Activated CD4-positive, alpha-beta T cell treated with anti-CD3 and anti-CD28 coated beads for 4 hours (primary cell): ENCODE measurements at places on chromosomes 7 and 10.

GRCh38 chr7:44318332-44318731 lies 7.1 kb downstream of the CAMK2B start:
- no peak for DNase-seq

DNA sequence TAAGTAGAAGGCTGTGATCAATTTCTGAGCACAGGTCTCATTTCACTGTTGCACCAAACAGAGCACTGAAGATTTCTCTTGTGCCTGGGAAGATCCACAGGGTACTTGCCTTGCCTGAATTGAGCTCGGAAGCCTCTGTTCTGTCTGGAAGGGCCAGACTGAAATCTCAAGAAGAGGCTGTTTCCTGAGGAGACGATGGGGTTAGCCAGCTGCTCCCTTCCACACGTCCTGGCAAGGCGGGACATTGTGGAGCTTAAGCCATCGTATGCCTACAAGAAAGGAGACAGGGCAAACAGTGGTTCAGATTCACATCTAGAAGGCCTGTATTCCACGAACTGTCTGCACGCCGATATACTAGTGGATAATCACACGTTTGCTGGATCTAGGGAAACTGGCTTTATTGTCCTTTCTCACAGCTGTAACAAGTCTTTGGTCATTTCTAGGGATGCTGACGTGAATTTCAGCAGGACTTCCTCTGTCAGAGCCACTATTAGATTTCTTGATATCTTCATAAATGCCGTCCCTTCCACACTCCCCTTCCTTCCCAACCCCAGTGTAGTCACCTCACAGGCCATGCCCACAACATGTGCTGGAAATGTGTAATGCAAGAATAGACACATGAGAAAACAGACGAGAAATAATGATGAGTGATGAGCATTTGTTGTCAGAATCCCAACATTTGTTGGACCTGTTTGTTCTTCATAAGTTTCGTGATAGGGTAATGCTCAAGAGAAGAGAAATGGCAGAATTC lies 137.2 kb upstream of the RSU1 start:
- DNase-seq: no peak

DNA sequence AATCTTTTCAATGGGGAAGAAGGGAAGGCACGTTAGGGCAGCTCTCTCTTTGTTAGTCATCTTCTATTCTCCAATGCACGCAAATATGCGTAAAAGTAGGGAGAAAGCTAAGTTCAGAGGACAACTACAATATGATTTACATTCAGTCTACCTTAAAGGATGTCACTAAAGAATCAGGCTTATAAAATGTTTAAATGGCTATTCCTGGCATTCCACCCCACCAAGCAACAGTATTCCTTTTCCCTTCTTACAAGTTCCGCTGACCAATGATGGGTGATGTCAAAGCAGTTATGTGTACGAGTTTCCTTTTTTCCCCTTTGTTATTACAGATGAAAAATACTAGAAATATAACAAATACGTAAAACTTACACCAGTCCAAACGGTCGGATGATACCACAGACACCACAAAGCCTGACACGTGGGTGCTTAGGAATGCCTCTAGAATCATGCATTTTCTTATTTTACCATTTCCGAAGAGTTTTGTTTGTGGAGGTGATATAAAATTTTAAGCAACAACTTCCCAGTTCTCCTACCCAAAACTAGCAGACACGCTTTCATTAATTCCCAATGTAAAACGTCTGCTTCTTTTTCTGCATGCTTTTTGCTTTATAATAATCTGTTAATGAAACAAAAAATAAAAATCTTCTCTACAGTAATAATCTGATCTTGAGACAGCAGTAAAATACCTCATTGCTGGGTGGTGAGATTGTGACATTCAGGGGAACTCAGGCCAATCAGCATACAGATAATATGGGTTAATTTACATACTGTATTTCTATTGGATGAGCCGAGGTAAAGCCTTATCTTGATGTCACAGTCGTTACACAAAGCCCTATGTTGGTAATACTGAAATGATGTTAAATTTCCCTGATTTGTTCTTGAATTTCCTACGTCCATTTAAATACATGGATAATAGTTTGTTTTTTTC lies 708 bp upstream of the GPR85 start:
- DNase-seq: no peak

DNA sequence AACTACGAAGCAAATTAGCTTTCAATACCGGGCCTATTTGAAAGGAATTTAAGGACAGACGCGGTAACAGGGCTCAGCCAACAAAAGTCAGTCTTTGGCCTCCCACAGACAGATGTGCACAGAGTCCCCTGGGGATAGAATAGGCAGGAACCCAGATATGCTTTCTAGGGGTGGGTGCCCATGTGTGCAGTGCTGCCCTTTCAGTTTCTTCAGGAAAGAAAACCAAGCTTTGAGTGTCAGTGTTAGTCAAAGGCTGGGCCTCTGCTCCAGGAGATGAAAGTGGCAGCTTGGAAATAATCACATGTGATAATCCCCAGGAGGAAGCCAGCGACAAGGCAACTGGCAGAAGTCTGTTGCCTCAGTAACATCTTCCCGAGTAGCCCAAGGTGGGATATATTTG lies 43.8 kb upstream of the CSTF2T start:
- DNase-seq: no peak

DNA sequence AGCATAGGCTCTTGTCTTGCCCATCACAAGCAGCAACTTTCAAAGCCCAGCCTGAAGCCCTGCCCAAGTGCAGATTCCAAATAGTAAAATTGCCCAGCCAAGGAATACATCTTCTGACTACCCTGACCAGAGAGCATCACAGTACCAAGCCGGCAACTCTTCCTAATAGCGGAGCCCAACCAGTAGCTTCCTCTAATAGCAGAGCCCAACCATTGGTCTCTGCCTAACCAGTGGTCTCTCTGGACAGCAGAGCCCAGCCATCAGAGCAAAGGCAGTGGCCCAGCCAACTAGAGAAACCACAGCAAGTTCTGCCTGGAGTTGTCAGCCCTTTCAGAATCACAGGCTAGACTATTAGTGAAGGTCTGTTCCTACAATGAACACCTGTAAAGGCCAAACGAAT lies 285.6 kb downstream of the HGF start:
- DNase-seq: no peak

- peak; percentile 72 for DNase-seq
These were observed 32.2 kb downstream of the FOXL3 start for GRCh38 chr7:322111-322671.

DNA sequence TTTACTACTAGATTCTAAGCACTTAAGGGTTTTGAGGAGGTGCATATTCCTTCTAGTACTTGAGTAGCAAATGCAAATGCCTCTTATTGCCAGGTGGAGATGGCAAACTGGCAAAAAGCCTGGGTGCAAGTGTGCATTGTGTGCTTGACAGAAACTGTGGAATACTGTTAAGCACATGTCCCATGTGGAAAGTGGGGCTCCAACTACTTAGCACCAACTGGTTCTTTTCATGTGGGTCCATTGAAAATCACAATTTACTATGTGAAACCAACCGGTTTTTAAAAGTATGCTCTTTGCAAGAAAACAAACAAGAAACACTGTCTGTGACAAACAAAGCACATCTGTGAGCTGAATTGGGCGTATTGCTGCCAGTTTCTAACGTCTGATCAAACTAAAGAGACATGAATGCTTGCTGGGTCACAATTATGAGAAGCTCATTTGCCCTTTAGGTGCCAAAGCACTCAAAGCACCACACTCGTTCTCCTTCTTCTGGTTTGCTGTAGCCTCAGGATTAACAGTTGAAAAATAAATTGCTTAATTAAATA lies 197.4 kb downstream of the SEMA3E start:
- DNase-seq: no peak

GRCh38 chr10:114922003-114922402 lies 16.0 kb upstream of the TRUB1 start:
- DNase-seq: no peak

DNA sequence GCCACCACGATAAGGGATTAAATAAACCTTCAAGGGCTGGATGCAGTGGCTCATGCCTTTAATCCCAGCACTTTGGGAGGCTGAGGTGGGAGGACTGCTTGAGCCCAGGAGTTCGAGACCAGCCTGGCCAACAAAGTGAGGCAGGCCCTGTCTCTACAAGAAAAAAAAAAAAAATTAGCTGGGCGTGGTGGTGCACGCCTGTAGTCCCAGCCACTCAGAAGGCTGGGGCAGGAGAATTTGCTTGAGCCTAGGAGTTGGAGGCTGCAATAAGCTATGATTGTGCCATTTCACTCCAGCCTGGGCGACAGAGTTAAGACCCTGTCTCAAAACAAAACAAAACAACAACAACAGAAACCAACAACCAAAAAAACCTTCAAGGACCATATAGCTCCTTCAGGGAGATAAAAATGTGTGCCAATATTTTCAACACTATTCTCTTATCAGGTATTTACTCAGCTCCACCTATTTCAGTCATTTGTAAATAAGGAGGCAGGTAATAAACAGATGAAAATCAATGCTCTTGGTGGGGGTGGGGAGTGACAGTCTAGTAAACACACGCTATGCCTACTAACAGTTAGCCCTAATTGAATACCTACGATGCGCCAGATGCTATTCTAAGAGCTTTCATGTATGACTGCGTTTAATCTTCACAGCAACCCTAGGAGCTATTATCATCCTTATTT lies 13.2 kb downstream of the BAIAP2L1 start:
- DNase-seq: no peak

DNA sequence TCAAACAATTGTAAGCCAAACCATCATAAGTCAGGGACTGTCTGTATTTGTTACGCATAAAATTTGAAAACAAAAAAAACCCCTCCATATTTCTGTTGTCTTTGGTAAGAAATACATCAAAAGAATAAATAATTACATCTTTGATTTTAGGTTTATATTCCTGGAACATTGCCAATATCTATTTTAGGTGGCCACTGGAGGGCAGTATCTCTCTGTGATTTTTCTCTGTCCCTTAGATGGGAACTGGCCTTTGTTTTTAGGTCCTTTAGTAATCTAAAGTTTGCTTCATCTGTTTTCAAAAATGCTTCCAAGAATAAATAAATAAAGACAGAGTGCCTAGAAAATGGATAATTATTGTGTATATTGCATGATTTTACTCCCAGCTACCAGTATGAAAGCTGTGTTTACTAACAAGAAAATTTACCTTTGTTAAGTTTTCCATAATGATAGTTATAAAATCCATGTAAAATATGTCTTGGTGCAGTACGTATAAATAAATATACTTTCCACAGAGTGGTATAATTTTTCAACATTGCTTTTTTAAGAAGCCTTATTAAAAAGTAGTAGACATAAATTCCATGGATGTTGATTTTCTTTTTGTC lies 64.2 kb downstream of the PHYHIPL start:
- no peak for DNase-seq

DNA sequence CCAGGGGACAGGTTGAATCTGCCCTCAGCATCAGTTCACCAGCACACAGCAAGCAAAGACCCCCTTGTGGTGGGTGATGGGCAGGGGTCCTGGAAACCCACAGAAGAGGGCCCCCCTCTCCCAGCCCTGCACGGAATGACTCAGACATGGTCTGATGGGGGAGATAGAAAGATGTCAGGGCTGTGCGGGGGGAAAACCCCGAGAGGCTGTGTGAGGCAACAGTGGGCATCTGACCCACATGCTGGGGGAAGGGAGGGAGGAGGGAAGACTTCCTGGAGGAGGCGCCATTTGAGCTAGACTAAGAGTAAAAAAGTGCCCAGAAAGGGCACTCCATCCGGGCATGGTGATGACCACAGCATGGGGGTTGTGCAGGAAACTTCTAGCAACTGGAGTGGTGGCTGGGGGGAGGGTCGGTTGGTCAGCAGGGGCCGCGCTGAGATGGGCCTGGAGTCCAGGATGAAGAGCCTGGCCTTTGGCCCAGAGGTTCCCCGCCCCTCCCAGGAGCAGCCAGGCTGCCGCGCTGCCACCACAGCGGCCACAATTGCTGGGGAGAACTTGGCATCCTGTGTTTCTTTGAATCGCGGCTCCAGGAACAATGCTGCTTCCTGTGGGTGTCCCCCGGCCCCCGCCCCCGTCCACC lies 2.5 kb downstream of the LFNG start:
- DNase-seq: peak; percentile 74

GRCh38 chr7:90187507-90188050 lies 24.0 kb upstream of the STEAP2 start:
- no peak for DNase-seq

GRCh38 chr10:97327348-97328294 lies 6.9 kb downstream of the FRAT2 start:
- DNase-seq: no peak

GRCh38 chr10:29740981-29741545 lies 106.3 kb upstream of the SVIL start:
- DNase-seq: no peak

DNA sequence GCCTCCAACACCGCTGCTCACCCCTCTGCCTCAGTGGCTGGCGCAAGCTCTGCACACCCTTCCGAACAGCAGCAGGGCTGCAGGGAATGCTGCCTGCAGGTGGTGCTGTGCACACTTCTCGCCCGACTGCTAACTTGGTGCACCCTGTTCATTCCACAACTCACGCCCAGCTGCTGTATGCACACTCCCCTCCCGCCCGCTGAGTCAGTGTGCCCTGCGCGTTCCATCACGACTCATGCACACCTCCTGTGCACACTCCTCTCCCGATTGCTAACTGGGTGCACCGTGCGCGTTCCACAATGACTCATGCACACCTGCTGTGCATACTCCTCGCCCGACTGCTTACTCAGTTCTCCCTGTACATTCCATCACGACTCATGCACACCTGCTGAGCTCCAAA lies 21.5 kb downstream of the ADARB2 start:
- peak; percentile 31 for DNase-seq

DNA sequence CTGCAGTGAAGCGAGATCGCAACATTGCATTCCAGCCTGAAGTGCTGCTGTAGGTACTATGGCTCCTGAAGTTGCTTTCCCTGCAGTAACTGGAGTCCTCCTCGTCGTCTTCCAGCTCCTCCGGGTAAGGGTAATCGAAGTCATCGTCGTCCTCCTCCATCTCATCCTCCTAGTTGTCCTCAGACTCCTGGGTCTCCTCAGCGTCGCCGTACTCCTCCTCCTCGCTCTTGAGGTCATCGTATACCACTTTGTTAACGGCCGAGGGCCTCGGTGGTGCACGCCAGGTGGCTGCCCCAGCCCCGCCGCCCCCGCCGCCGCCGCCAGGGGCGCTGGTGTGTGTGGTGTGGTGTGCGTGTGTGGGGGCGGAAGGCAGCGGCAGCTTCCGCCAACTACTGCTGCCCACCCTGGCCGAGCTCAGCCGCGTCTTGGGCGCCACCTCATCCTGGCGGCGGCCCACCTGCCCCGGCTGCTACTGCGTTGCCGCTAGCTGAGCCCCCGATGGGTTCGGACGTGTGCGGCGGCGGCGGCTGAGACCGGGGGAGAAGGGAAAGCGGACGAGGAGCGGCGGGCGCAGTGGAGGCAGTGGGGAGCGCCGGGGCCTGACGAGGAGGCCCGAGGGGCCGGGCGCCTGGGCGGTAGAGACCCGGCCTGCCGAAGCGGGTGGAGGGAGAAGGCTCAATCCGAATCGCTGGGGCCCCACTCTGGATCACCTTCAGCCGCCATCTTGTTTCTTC lies 11.8 kb upstream of the ACBD5 start:
- peak; percentile 76 for DNase-seq

- DNase-seq: no peak
These were observed 1162.2 kb downstream of the TYW1 start for GRCh38 chr7:68158686-68159295.

GRCh38 chr10:63711361-63711760 lies 190.2 kb downstream of the REEP3 start:
- DNase-seq: no peak

GRCh38 chr10:12051241-12051640 lies 8.6 kb upstream of the UPF2 start:
- DNase-seq: no peak

GRCh38 chr7:51034521-51035264 lies 252.0 kb upstream of the GRB10 start:
- DNase-seq: no peak

GRCh38 chr10:52083422-52083821 lies 230.7 kb upstream of the DKK1 start:
- DNase-seq: no peak
